SW 1271 (cell line): ENCODE measurements at places on chromosomes 5 and 9.

DNA sequence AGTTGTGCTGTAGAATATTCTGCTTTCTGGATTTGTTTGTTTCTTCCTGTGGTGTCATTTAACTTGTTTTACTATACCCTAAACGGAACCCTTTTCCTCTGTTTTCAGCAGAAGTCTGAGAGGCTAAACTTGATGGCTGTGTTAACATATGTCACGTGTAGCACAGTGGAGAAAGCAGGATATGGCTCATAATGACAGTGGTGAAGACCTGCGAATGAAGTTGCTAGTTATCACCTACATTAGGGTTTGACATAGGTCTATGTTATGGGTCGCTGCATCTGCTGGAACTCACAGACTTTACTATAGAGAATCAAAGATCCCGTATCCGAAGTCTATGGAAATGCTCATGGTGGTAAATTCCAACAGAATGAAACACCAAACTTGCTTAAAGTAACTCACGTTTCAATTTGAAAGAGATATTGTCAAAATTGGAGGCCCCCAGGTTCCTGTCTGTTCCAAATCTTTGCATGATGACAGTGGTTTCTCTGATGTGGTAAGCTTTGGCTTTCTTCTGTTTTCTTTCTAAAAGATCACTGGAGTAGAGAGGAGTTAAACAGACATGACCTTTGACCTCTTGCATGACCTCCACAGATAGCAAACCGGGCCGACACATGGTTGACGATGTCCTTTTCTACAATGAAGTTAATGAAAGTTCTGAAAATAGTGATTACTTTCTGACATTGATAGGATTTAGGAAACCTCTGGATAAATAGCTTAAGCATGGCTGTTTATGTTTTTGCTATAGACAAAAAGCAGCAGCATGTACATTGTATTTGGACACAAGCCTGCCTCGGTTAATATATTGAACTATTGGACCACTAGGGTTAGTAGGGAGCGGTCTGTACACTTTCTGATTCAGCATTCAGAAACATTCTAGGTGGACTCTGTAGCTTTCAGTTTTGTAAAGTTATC is 3.1 kb upstream of the CATSPER3 start:
- no peak for DNase-seq

GRCh38 chr5:22651355-22651754 is 201.8 kb downstream of the CDH12 start:
- no peak for DNase-seq

DNA sequence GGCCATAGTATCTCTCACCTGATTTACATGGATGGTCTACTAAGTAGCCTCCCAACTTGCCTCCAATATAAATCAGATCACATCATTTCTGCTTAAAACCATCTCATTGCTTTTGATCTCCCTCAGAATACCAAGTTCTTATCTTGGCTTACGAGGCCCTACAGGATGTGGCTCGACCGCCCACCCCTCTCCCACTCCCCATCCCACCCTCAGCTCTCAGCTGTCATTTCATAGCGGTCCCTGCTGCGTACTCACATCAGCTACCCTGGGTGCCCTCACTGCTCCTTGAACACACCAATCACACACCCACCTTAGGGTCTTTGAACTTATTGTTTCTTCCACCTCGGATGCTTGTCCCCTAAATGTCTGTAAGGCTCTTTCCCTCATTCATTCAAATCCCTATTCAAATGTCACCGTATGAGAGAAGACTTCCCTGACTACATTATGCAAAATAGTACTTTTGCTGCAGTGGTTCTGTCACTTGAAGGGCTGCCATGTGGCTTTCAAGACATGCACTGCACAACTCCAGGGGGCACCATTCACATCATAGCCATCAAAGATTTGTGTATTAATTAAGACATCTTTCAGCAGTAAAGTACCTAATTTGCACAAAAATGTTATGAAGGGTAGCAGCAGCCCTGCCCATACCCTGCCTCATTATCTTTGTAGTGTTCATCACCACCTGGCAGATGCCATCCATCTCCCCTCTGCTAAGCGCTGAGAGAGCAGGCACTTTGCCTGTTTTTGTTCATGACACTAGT is 171.1 kb downstream of the ENC1 start:
- no peak for DNase-seq

DNA sequence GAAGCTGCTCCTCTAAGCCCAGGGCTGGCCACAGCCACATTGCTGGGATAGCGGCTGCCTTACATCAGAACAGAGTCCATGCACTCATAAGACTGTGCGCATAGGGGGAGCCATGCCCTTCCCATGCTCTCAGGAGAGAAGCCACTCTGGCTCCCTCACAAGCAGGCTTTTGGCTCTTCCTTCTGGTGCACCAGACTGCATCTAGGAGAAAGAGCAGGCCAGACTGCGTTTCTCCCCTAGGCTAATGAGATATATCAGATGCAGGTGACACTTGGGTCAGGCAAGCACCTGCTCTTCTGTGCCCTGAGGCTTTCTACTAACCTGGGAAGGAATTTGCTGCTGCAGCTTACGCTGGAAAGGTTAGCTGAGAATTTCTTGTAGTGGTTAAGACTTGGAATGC is 43.2 kb upstream of the BRINP1 start:
- DNase-seq = no peak

GRCh38 chr9:89969881-89970639 is 365.2 kb downstream of the GADD45G start:
- DNase-seq = no peak

DNA sequence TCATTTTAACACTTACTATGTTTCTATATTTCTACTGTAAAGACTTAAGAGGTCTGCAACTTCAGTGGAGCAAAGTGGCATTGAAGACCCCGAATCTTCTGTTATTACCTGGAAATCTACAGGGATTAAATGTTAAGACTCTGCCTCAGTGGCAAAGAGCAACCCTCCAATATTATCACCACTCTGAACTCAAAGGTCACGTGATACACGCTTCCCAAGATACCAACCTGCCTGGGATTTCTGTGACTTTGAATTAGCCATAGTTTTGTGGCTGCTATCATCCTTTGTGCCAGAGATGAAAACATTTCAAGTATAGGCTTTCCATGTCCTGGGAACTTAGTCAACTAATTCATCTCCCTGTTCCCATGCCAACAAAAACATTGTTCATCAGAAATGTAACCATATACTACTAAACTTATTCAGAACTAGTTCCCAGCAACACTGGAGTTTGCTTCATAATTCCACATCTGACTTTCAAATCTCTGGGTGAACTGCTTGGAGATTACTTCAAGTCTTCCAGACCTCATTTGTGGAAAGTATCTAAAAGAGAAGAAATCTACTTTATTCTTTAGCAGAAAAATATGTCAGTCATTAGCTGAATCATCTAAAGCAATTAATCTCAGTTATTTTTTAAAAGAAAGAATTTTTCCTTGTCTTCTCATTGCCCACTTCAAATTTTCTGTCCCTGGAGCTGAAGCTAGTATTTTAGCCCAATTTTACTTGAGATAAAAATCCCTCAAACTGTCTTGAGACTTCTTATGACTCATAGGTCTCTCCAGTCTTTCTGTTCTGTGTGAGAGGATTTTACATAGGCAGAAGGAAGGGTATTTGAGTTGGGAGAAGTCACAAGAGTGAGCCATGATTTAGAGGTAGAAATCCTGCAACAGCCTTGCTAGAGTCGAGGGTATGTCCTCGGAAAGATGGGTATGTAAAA is 83.0 kb downstream of the ZNF462 start:
- no peak for DNase-seq

DNA sequence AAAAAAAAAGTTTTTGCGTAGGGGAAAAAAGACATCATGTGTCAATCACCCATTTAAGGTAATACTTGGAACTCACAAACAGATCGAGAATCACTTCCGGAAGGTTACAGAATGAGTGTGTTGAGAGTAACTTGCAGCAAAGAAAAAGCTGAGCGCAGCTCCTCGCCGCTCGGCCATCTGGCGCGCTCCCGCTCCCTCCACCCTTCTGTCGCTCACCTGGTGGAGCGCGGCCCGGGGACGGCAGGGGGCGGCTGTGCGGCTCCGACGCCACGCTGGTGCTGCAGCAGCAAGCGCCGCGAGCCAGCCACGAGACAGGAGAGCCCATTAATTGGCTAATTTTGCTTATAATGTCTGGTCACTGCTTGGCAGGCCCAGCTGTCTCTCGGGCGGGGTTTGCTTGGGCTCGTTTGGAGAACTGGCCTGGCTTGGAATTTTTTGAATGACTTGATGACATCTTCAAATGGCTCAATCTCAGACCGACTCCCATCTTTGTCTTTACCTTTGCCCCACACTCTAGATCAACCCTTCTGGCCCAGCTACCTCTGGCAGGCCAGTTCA is 601.8 kb downstream of the CCDC171 start:
- DNase-seq = no peak

DNA sequence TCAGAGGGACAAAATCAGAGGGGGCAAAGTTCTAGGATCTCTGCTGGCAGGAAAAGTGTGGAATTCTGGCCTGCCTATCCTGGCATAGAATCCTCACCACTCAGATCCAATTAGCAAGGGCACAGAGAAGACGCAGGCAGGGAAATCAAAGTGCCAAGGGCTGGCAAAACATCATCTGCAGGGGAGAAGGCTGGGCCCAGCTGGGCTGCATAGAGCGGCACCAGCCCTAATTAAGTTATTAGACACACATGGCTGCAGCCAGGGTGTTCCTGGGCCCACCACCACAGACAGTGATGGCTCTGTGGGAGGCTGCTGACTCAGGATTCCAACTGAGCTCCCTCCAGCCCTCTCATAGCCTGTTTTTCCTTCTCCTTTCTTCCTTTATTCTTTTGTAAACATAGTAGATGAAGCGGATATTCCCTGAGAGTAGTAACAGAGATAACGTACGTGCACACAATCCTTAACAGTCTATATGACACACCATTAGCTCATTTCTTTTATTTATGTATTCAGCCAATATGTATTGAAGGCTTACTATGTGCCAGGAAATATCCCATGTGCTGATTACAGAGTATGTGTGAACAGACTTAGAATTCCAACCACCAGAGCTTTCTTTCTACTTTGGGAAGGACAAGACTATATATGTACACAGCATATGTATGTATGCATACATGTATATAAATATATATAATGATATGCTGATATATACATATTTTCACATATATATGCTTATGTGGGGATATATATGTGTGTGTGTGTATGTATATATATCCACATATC is 236.1 kb downstream of the ASTN2 start:
- no peak for DNase-seq

DNA sequence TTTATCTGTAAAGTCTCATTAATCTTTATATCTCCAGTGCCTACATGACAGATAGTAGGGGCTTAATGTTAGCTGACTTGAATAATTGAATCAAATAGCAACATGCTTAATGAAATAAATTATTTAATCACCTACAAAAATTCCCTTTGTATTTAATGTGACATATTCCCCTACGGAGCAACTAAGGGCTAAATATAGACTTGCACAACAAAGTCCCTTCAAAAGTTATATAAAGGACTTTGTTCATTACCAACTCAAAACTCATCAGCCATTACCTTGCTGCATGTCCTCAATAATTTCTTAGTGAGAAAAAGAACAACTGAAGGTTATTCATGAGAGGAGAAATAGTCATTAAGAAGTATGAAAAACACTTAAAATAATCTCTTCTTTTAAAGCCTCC is 424.6 kb downstream of the HCN1 start:
- DNase-seq = no peak

DNA sequence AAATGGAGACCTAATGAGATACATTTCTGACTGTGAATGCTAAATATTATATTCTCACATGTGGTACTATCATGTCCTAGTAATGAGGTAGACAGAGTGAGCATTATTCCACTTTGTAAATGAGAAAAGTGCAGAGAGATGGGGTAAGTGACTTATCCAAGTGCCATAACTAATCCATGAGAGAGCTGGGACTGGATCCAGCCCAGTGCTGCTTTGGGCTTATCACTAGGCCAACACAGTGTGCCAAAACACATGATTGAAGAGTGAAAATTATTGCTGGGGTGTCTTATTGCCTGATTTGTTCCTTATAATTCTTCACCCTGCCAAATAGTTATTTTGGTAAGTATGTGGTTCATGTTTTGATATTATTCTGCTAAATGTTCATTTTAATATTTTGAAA is 442.2 kb upstream of the GRAMD2B start:
- no peak for DNase-seq

- no peak for DNase-seq
These were observed 73.4 kb downstream of the FOXD1 start for GRCh38 chr5:73375191-73375545.

- DNase-seq = no peak
These were observed 99.4 kb downstream of the CSNK1G3 start for GRCh38 chr5:123611406-123611709.

DNA sequence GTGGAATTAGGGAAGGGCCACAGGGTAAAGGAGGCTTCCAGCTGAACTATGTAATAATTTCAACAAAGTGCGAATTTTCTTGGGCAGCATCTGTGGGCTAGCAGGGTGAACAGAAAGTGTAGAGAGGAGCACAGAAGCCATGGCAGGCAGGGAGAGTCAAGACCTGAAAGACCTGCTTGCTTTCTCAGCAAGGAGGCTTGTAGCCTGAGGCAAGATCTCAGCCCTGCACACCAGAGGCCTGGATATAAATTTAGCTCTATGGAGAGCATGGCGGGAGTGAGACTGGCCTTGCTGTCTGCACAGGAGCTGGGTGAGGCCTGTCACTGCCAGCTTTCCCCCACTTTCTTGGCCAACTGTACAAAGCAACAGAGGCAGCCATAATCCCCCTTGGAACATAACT is 32.1 kb upstream of the SH3TC2 start:
- no peak for DNase-seq

DNA sequence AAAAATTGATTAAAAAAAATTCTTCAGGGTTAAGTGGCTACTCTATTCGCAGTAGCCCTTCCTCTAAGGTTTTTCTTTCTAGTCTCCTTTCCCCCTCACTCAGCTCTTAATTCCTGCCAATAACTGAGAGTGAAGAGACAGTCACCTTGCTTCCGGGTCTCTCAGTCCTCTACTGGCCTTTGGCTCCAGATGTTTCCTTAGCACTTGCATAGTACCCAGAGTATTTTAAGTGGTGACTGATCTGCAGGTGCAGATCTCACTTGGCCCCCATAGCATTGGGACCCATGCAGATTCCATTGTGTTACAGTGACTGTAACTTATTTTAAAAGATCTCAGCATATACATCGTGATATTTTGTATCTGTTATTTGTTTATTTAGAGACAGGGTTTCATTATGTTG is 66.2 kb downstream of the GCNT1 start:
- no peak for DNase-seq

DNA sequence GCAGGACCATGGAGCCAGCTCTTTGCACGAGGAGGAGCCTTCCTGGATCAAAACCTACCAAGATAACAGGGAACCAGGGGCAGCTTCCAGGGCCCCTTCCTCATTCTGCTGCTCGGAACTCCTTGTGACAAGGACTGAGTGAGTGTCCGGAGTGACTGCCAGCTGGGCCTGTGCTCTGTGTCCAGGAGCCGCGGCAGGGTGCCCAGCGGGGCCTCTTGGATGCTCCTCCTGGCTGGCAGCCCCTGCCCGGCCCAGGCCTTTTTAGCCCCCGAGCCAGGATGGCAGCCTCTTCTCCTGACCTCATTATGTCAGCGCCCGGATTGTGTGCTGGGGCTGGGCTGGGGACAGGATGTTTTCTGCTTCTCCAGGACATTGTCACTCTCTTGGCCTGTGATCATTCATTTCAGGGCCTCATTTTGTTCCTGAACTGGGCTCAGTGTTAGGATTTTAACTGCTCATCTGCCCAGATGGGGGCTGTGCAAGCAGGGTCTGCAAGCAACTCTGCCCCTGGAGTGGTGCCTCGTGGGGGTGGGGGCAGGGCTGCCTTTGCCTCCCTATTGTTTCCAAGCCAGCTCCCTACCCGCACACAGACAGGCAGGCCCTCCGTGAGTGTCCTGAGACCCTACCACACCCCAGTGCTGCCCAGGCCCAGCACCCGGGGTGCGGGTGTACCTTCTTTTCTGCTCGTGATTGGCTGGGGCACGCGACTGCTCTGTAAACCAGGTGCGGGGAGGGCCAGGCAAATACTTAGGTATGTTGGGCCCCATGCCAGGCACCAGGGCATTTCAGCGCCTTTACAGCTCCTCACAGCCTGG is 161.6 kb downstream of the COL23A1 start:
- no peak for DNase-seq
